ENCODE measurements at places on chromosomes 2 and 18.
A peak's percentile ranks its signal among the peaks of the same experiment; 100 is the strongest.

DNA sequence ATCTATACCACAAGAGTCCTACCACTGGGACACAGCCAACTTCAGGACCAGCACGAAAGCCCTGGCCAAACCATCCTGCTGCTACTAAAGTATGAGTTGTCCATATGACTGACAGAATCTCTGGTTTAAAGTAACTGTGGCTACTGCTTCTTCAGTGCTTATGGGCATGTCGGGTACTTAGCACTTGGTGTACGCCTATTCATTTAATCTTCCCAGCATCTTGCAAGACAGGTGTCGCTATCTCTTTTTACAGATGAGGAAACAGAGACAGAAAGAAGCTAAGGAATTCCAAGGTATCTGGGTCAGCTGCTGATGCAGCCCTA is 203.4 kb upstream of the ID2 start:
- no peak for DNase-seq

DNA sequence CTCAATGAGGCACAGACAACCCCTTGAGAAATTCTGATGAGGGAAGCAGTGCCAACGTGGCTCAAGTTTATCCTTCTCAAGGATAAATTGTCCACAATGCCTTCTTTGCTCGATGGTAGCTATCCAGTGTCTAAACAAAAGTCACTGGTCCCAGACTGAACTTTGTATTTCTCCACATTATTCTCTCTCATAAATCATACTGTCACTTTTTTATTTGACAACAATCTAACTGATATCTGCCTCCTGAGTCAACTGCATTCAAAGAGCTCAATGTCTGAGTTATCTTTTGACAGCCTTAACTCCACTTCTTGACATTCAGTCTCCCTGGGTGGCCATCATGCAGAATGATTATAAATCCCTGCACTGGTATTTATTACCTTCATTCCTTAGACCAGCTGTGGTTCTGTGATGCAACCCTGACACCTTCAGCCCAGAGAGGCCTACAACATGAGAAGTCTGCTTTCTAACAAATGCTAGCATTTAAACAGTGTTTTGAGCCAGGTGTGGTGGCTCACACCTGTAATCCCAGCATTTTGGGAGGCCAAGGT is 38.2 kb downstream of the IMMT start:
- DNase-seq, result no peak

GRCh38 chr2:205170399-205170798 is 511.9 kb upstream of the NRP2 start:
- no peak for DNase-seq

GRCh38 chr2:84931384-84931821 is 25.9 kb downstream of the TMSB10 start:
- no peak for DNase-seq

DNA sequence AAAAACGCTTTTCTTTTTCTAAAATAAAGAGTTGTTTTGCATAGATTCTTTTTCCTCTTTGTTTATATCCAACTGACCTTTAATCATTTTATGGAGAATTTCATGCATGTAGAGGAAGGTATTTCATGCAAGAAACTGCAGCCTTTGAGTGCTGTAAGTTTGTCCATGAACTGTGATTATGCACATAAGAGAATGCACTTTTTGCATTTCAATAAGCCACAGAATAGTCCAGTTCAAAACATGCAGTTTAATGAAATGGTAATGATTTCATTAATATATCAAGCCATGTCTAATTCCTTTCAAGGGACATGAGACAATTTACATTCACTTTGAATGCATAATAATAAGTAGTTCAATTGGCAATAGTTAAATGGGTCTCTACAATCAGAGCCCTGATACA is 386.3 kb downstream of the LRATD1 start:
- no peak for DNase-seq

- no peak for DNase-seq
Observed at GRCh38 chr18:66328296-66328878, 275.5 kb downstream of the CDH19 start.

GRCh38 chr2:146226077-146226476 is 1618.8 kb upstream of the ACVR2A start:
- DNase-seq, result no peak

GRCh38 chr2:215328066-215328465 is 16.2 kb downstream of the ATIC start:
- DNase-seq, result no peak

- no peak for DNase-seq
Observed at GRCh38 chr2:106963893-106964292, 77.9 kb upstream of the ST6GAL2 start.

DNA sequence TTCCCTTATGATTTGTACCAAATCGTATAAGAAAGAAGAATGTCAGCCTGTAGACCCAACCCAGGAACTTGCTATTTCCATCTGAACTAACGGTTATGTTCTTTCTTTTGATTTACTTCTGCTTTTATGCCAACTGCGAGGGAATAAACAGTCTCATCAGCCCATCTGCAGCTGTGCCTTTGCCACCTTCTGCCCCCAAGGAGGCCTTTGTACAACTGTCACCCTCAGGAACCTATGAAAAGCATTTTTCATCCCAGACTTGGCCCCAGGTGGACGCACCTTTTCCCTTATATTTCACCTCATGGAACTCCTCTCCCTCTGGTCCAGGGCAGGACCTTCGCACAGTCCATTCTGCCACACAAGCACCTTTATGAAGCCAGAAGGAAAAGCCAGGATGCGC is 109.8 kb downstream of the AOX1 start:
- DNase-seq, result no peak

- peak; percentile 88 for DNase-seq
Observed at GRCh38 chr2:219344751-219345430, 12.3 kb upstream of the RESP18 start.

- no peak for DNase-seq
Observed at GRCh38 chr2:202043475-202043874, 9.8 kb downstream of the FZD7 start.

- peak; percentile 24 for DNase-seq
Observed at GRCh38 chr2:46645681-46646162, 166.4 kb downstream of the TMEM247 start.

GRCh38 chr2:9715238-9715637 is 84.4 kb upstream of the YWHAQ start:
- no peak for DNase-seq

DNA sequence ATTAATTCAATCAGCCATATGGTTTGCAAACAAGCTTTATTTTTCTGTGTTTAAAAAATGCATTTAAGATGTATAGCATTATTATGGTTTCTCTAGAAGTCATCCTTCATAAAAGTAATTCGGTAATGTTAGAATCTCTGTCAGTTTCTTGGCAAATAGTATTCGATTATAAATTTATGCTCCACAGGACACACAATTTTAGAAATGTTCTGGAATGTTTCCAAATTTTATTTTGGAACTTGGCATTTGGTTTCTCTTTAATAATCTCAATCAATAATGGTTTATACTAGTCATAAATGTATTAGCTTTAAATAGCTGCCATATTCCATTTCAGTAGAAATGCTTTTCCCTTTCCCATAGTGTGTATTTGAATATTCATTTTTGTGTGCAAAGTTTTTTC is 156.4 kb downstream of the PLCL1 start:
- DNase-seq, result no peak

DNA sequence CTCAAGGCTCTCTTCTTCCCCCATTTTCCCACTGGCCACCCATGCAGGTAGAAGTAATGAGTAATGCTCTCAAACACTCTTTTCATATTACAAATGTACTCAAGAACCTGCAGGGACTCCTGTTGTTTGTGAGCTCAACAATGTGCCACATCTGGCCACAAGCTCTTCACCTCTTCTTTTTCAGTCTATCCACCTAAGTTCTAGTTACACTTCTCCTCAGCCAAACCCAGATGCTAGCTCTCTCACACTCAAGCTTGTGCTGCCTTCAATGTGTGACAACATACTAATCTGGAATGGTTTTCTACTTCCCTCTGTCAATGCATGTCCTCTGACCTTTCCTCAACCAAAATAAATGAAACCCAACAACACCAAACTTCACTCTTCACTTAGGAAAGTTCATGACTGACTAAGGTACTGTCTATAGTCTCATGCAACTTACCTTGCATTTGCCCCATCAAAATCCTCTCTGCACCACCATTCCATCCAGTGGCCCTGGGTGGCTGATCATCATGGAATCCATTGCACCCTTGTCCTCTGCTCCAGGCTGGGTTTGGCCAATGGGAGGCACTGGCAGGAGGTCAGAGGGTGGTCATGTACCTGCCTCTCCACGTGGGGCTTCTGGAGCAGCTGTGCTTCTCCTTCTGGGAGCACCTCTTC is 5.3 kb upstream of the IL18R1 start:
- no peak for DNase-seq

- DNase-seq, result no peak
Observed at GRCh38 chr18:25658476-25658875, 306.5 kb upstream of the ZNF521 start.

DNA sequence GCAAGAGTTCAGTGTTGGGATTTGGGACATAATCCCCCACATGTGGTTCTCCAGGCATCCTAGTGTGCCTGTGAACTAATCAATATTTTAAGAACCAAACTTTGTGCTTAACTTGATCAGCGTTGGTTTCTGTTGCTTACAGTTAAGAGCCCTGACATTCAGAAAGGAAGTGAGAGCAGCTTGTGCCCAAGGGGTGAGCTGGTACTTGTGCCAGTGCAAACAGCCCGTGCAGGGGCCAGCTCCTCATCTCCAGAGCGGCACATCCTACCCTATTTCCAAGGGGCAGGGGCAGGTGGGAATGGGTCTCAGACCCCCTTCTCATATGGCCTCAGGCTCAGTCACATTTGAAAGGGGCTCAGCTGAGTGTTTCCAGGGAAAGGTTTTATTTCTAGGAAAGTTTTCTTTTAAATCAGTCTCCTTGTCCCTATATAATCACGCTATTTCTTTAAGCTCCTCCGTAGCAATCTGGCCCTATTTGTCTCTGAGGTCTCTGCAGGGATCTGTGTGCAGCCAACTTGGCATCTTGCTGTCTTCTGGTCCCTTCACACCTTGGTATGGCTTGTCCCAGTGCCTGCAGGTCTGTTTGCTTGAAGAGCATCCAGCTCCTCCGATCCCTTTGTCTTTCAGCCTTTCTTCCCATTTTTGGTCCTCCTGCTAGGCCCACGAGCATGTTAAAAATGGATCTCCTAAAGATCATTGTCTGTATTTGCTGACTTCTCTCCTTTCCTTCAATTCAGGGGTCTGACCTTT is 358.9 kb downstream of the HRH4 start:
- DNase-seq, result no peak

GRCh38 chr2:12613137-12613835 is 103.5 kb upstream of the TRIB2 start:
- no peak for DNase-seq

DNA sequence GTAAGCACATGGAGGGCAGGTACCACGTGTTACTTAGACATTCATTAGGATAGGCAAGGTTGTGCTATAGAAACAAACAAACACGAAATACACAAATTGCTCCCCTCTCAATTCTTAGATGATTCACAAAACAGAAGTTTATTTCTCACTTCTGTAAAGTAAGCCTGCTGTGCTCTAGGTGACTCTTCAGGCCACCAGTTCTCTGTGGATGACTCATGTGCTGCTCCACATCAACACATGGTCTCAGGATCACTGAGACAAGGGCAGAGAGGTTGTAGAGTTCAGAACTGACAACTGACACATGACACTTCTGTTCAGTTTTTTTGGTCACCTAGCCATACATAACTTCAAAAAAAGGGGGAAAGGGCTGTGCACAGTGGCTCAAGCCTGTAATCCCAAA is 70.6 kb downstream of the DAW1 start:
- no peak for DNase-seq

GRCh38 chr2:224126440-224126839 is 87.4 kb upstream of the SERPINE2 start:
- no peak for DNase-seq

GRCh38 chr2:95539290-95539689 is 52.5 kb upstream of the TRIM43 start:
- DNase-seq, result no peak

GRCh38 chr2:57897920-57898319 is 148.7 kb upstream of the VRK2 start:
- no peak for DNase-seq

GRCh38 chr2:116718451-116718850 is 1096.0 kb upstream of the DDX18 start:
- no peak for DNase-seq

Measured in pons (tissue), 1 donor.